Fibroblast of skin of back (primary cell): ENCODE measurements at places on chromosomes 3 and 15.
A peak's percentile ranks its signal among the peaks of the same experiment; 100 is the strongest.

DNA sequence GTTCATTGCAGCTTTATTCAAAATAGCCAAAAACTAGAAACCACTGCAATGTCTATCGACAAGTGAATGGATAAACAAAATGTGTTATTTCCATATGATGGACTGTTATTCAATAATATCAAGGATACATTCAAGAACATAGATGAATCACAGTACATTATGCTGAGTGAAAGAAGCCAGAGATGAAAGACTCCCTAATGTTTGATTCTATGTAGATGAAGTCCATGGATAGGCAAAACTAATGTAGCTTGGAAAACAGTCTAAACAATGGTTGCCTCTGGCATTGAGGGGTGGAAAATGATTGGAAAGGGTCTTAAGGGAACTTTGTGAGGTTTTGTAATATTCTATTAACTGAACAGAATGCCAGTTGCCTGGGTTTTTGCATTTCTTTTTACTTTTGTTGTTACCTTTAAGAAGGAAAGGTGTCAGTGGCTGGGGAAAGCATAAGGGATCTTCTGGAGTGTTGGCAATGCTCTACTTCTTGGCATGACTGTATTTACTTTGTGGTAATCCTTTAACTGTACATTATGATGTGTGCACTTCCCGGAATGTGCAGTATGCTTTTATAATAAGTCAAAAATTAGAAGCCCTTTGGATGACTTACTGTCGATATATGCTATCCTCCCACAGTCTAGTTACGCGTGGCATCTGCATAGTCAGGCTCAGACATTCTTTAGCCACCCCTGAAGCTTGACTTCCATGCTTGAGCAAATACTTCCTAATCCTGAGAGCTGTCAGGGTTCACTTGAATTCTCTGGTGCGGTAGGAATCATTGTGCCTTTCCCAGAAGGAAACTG is 20.5 kb upstream of the ATP10A start:
- DNase-seq, result peak; percentile 99

DNA sequence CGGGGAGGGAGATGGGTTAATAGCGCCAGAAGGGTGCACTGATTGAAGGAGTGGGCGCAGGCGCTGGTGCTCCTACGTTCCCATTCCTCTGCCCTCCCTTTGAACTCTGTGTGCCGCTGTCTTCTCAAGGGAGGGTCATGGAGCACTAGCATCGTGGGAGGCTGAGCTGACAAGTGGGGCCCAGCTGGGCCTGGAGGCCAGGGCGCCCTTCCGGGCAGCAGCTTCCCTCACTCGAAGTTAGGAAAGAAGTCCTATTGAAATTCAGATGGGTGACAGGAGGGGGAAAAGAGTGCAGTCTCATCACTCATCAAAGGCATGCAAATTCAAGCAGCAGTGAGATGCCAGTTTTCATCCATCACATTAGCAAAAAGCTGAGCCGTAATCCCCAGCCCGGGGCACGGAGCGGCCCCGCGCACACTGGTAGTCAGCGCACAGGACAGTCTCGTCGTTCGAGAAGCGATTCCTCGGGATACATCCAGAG is 128.2 kb downstream of the LRRK1 start:
- DNase-seq, result no peak

GRCh38 chr3:185042312-185043050 is 110.4 kb downstream of the C3orf70 start:
- no peak for DNase-seq

GRCh38 chr3:139460076-139460475 is 16.2 kb downstream of the RBP2 start:
- DNase-seq, result no peak

DNA sequence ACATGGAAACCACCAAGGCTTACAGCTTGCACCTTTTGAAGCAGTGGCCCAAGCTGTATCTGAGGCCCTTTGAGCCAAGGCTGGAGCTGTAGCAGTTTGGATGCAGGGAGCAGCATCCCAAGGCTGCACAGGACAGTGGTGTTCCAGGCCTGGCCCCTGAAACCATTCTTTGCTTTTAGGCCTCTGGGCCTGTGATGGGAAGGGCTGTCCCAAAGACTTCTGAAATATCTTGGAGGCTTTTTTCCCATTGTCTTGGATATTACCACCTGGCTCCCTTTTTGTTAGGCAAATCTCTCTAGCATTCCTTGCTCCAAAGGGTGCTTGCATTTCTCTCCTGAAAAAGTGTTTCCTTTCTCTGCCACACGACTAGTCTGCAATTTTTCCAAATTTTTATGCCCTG is 302.8 kb upstream of the MDFIC2 start:
- DNase-seq, result no peak

DNA sequence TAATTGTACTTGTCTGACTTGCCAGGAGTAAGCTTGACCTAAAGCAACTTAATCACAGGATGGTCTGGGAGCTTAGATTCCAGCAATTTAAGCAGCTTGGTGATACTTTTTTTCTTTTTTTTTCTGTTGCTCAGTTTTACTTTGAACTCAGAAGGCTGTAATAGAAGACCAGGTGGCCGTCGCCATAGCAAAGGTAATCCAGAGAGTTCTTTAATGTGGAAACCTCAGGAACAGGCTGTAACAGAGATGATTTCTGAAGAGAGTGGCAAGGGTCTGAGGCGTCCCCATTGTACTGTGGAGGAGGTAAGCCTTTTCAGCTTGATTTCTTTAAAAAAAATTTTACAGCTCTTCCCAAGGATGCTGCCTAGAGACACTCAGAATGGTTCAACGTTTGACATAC is 20.1 kb downstream of the SENP2 start:
- no peak for DNase-seq

DNA sequence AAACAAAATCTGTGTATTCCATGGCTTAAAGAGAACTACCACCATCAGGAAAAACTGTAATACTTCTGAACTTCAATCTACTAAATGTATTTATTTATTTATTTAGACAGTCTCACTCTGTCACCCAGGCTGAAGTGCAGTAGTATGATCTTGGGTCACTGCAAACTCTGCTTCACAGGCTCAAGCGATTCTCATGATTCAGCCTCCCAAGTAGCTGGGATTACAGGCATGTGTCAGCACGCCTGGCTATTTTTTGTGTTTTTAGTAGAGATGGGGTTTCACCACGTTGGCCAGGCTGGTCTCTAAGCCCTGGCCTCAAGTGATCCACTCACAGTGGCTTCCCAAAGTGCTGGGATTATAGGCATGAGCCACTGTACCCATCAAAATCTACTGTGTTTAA is 202.3 kb upstream of the POU1F1 start:
- no peak for DNase-seq

DNA sequence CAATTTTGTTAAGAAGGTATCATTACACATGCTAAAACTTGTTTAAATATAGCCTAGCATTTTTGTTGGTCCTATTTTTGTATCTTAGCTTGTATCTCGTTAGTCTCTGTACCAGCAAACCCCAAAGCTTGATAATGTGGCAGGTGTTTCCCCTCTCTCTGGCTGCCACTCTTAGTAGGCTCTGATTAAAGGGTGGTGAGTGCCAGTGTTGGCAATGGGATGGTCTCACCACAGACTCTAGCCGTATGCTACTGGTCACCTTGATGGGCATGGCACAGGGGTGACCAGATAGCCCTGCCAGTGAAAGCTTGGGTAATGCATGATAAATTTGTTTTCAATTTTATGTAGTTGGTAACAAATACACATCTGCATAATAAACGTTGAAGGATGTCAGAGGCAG is 188.3 kb downstream of the CFAP20DC start:
- no peak for DNase-seq

DNA sequence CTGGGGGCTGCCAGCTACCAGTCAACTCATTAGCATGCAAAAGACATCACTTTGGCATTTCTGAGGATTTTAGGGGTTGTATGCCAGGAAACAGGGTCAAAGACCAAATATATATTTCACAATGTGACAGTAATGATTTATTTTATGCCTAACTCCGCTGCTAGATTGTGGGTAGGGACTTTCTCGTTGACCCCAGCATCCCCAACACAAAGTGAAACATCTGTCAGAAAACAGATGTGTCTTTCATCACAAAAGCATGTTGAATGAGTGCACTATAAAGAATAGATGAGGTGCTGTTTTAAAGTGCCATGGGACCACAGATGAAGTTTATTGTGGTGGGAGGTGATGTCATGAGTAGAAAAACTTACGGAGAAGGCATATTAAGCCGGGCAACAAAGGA is 59.7 kb downstream of the ITPR1 start:
- DNase-seq, result no peak

GRCh38 chr15:92637626-92638025 is 17.9 kb downstream of the FAM174B start:
- DNase-seq, result no peak

DNA sequence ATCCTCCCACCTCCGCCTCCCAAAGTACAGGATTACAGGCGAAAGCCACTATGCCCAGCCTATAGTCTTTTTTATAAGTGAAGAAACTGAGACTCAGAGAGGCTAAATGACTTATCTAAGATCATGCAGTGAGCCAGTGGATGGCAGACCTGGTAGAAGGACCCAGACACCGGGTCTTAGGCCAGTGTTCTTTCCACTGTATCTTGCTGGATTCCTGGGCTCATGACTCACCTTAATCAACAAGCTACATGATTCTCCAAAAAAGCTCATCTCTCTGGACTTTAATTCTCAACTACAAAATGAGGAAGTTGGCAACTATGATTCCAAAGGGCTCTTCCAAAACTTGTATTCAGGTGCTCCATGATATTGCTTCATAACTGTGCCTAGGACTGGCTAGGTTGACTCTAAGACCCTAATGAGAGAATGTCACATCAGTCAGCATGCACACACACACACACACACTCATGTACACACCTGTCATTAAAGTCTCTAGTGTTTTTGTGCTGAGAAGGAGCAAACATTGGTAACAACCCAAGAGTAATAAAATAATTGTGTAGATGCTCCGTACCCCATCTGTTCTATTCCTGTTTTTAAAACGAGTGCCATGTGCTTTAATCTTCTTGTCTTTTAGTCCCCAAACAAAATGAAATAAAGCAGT is 89.7 kb upstream of the SLC4A7 start:
- DNase-seq, result peak; percentile 63

GRCh38 chr15:80992006-80992405 is 2.4 kb upstream of the MESD start:
- no peak for DNase-seq

DNA sequence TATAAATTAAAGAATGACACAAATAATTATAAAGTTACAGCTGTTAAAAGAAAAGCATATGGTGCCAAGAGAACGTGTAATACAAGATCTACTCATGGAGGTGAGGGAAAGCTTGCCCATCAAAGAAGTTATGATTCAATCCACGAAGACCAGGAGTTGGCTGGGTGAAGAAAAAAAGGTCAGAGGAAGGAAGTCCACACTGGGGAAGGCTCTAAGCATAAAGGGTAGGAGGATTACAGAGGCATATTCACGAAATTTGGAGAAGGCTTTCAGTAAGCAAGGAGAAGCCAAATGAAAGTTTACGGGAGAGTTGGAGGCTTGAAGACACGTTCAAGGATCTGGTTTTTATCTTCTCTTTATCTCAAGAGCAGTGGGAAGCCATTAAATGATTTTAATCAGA is 1.8 kb upstream of the TGFBR2 start:
- no peak for DNase-seq

DNA sequence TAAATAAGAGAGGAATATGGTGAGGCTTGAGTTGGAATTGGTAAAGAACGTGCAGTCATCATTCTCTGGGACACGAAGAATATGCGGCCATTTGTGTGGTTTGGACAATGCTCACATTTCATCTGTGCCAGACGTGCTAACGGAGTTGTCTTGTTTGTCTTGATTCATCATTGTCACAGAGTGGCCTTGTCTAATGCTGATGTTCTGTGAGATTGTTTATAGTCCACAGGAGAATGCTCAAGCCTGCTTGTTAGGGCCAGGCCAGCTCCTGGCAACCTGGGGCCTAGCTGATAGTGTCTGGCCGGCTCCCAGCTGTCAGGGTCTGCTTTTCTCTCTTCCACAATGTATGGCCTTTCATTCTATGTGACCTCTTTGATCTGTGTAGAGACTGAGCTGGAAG is 384.7 kb downstream of the EDEM1 start:
- no peak for DNase-seq

GRCh38 chr3:147613725-147614124 is 204.6 kb downstream of the ZIC1 start:
- no peak for DNase-seq

- peak; percentile 13 for DNase-seq
Measured at GRCh38 chr3:173529062-173529711, 131.6 kb downstream of the NLGN1 start.

GRCh38 chr15:60804986-60805949 is 326.3 kb upstream of the ICE2 start:
- DNase-seq, result peak; percentile 35

- no peak for DNase-seq
Measured at GRCh38 chr3:115113367-115113766, 33.7 kb downstream of the ZBTB20 start.

DNA sequence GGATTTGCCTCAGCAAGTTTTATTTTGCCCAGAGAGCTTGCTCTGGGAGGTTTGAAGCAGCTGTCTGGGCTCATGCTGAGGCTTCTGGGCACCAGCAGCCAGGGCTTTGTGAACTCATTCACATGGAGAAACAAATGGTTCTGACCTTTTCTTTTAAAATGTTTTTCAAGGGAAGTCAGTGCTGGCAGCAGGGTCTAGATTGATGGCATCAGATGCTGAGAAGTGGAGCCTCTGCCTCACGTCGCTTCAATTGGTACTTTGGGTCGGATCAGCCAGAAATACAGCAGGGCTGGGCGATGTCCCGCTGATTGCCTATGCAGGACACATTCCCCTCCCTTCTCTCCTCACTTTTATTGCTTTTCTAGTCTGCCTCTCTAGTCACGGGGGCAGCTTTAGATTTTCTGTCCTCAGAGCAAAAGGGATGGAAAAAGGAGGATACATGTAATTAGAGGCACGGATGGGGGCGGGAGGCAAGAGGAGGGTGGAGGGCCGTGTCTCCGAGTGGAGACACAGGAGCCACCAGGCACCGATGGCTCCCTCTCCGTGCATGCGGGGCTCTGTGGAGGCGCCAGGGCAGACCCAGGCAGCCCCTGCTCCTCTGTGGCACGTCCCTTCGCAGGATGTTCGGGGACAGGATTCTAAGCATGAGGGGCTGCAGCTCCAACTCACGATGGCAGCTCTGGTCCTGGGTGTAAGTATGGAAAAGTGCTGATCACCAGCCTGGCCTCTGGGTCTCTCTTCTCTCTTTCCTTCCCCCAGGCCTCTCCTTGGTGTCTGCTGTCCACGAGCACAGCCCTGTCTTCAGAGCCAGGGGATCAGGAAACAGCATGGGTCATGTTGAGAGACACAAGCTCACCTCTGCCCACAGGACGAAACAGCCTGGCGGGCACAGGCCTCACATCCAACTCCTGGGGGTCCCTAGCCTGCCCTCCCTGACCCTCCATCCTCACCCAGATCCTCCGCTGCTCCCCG is 116.1 kb downstream of the FAM43A start:
- DNase-seq, result no peak

DNA sequence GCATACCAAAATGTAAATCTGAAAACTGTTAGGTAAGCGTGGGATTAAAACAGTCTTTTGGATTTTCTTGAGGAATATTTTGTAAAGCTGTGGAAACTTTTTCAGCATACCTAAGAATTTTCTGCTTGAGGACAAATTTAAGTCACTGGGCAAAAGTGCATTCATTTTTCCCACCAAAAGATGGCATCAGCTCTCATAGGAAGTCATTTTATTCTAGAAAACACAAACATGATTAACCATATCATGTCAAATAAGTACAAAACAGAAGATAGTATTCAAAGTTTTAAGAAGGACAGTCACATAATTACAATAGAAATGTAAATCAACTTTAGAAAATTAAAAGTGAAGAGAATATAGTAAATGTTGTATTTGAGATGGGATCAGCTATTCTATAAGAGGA is 63.5 kb downstream of the SLC49A4 start:
- DNase-seq, result peak; percentile 15

GRCh38 chr3:72523429-72524151 is 324.7 kb downstream of the SHQ1 start:
- no peak for DNase-seq
